CD8-positive, alpha-beta T cell (primary cell): ENCODE measurements at places on chromosomes 2 and 18. TPM values are rescaled to one million over a fixed set of nuclear protein-coding genes. Genes with fewer than 3 reads are reported as not detected.

DNA sequence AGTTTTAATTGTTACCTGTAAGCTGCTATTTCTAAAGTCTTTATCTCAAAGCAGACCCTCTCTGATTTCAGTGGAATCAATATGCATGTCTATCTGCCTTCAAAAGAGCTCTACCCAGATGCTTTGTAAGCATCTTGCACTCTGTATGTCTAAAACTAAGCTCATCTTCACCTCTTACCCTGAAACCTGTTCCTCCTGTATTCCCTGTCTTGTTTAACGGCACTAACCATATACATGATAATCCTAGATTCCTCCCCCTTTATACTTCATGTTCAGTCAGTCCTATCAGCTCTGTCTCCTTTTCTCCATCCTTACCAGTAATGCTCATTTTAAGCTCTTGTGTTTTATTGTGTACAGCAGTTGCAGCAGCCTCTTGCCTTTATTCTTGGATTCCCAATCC lies 12.8 kb downstream of the ZC3H15 start:
- no peak for DNase-seq

- peak; percentile 63 for DNase-seq
These were observed 2.7 kb upstream of the ASNSD1 start for GRCh38 chr2:189658306-189659212.

- no peak for DNase-seq
These were observed 288.1 kb downstream of the EPHA4 start for GRCh38 chr2:221283896-221284545.

- DNase-seq: peak; percentile 16
These were observed 536 bp downstream of the XDH start for GRCh38 chr2:31413862-31414550.

DNA sequence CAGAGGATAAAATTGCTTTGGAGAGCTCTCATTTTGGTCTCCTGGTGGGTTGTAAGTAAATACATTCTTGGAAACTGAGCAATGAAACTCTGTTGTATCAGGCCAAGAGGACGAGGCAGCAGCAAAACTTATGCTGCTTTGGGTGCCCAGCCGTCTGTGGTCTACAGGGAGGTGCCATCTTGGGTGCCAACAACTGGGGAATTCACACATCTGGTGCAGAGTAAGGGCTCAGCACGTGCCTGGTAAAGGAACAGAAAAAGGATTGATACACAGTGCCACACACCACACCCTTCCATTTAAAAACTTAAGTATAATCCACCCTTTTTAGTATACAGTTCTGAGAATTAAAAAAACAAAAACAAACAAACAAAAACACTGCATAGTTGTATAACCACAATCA lies 221.9 kb downstream of the TSN start:
- no peak for DNase-seq

- DNase-seq: no peak
These were observed 3.4 kb downstream of the MGAT4A start for GRCh38 chr2:98727369-98728087.

- no peak for DNase-seq
These were observed 273.4 kb upstream of the SIX2 start for GRCh38 chr2:45282646-45283045.

DNA sequence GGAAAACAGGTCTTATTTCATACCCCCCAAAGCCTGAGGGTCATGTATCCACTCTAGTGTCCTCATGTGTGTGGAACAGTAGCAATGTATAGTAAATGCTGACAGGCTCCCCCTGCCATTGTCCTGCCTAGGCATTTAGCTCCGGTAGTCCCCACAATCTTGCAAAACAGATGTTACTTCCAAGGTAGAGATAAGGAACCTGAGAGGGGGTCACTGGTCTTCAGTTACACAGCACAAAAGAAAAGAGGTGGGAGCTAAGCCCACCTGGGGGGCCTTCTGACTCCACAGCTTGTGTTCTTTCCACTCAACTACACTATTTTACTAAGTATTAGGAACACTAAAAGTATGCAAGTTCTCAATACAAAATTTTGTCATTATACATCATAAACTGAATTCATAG lies 17.4 kb upstream of the FECH start:
- DNase-seq: no peak

DNA sequence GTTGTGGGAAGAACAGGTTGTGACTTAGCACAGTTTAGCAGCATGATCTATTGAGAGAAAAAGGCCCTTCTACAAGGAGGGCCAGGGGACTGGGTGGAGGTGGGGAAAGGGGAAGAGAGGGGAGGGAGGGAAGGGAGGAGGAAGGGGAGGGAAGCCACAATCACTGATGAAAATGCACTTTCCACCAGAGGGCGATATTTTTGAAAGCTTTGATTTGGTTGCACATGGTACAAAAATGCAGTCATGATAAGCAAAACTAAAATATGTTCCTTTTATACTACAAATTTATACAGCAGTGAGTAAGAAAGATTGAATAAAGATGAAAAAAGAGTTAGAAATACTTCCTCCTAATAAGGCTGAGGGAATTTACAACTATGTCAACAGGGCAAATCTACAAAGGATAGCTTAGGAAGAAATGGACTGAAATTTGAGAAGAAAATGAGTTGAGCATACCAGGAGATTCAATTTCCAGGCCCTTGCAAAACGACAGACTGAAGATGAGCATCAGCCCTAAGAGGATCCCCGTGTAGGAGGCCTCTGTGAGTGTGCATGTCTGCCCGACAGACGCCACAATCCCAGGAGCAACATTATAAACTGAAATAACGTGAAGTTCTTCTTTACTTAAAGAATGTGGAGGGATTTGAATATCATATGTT lies 17.2 kb downstream of the SH3YL1 start:
- no peak for DNase-seq

- no peak for DNase-seq
These were observed 17.5 kb downstream of the LYPD1 start for GRCh38 chr2:132652474-132652873.

GRCh38 chr18:33755931-33756560 lies 178.0 kb downstream of the ASXL3 start:
- no peak for DNase-seq

- no peak for DNase-seq
These were observed 111.9 kb downstream of the EPC2 start for GRCh38 chr2:148756292-148756975.

DNA sequence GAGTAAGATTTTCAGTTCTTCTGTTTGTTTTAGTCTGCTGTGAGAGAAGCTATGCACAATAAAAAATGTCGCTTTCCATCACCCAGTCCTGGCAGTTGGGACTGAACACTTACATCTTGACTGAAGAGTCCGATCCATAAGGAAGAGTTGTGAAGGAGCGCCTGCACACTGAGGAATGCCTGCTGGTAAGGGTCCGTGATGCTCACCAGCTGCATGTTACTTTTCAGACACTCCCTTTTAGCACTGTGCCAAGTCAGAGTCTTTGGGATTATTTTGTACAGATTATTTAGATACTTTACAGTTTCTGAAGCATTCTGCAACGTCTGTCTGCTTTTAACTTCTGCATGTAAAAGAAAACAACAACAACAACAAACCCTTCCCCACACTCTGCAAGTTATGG lies 42.6 kb upstream of the CD302 start:
- DNase-seq: no peak

DNA sequence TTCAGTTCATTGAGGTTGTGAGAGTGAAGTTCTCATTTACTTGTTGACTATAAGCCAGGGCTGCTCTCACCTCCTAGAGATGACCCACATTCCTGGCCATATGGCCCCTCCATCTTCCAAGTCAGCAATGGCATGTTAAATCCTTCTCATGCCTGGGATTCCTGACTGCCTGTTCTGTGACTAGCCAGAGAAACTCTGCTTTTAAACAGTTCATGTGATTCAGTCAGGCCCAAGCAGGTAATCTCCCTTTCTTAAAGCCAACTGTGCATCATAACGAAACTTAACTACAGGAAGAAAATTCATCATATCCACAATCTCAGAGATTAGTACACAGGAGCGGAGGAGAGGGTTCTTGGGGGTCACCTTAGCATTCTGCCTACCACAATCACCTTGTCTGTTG lies 11.5 kb downstream of the DPP4 start:
- DNase-seq: no peak

GRCh38 chr2:20422402-20423271 lies 24.2 kb upstream of the RHOB start:
- DNase-seq: no peak

DNA sequence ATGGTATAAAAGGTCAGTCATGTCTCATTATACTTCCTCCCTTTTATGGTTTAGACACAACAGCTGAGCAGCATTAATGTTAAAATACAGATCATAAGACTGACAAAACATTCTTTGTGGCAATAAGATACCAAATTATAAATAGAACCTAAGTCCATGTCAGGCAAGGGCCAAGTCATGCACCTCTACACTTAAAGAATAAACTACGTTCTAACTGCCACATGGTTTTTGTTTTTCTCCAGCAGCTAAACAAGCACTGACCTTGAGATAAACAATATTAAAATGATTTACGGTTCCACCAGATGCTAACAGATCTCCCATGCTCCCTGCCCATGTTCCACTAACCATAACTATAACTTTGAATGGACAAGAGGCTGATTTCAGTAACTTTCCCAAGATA lies 368.6 kb upstream of the TFPI start:
- no peak for DNase-seq

- DNase-seq: no peak
These were observed 165.5 kb upstream of the ACVR2A start for GRCh38 chr2:147679191-147679954.

GRCh38 chr2:196181484-196181883 lies 10.1 kb upstream of the STK17B start:
- DNase-seq: no peak

- DNase-seq: no peak
These were observed 324.7 kb downstream of the LRP1B start for GRCh38 chr2:141806090-141806489.

GRCh38 chr2:144356402-144356801 lies 163.5 kb downstream of the ZEB2 start:
- no peak for DNase-seq

GRCh38 chr2:193377789-193378188 lies 1183.1 kb upstream of the TMEFF2 start:
- DNase-seq: no peak

DNA sequence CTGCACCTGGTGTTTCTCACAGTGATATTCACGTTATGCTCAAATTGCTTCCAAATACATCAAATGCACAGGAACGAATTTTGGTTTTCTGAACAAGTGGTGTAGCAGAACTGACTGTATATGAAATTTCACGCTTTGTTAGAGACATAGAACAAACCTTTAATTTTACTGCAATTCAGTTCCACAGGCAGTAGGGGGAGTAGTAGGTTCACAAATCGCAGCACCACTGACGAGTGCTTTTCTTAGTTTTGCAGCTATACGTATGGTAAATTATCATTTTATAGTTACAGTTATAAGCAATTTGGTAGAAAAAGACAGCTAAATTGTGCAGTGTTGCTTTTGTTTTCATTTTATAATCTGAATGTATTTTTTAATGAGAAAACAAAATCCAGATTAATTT lies 113.3 kb downstream of the KIAA1328 start:
- no peak for DNase-seq

- no peak for DNase-seq
These were observed 26.5 kb upstream of the GPR39 start for GRCh38 chr2:132390076-132390475.

GRCh38 chr2:24509840-24510239 lies 18.8 kb downstream of the NCOA1 start:
- no peak for DNase-seq

IL18RAP gene
- total RNA-seq: 7.9 TPM

SF3B1 gene
- total RNA-seq: 526 TPM

DYNC1I2 gene
- total RNA-seq: 9.1 TPM

WNT6 gene
- total RNA-seq: not detected

ARHGAP15 gene
- total RNA-seq: 119 TPM

WDR12 gene
- 4.7 TPM for total RNA-seq

PRSS56 gene
- total RNA-seq: not detected

BCL2 gene
- total RNA-seq: 39.5 TPM

CCDC142 gene
- 12.6 TPM for total RNA-seq

SERPINB3 gene
- not detected for total RNA-seq

LYPD6B gene
- not detected for total RNA-seq

ACADL gene
- total RNA-seq: not detected
